ENCODE measurements at places on chromosomes 13 and 19.

- DNase-seq: peak; percentile 52
These were observed at the start of gene TRPM4 for GRCh38 chr19:49157445-49158224. Gene TRPM4, plus strand, starts transcription at chr19:49157792. Its CDS starts 75 bp downstream, at chr19:49157867.

- no peak for DNase-seq
These were observed 521.3 kb downstream of the UQCRFS1 start for GRCh38 chr19:28691683-28692082.

DNA sequence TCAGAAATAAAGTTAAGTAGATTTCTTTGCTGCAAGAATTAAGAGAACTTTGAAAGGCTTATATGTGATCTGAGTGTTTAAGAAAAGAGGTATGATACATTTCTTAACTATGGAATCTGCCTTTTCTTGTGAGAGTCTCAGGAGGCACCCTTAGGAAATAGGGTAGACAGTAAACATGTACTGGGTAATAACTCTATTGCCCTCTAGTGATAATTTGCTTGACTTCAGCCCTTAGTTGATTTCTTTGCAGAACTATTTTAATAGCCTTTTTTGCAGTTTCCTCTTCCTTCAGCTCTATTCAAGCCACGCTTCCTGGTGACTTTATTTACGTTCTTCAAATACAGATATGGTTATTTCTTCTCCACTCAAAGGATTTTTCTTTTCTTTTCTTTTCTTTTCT, 37.0 kb upstream of the CCNA1 start:
- DNase-seq: no peak

DNA sequence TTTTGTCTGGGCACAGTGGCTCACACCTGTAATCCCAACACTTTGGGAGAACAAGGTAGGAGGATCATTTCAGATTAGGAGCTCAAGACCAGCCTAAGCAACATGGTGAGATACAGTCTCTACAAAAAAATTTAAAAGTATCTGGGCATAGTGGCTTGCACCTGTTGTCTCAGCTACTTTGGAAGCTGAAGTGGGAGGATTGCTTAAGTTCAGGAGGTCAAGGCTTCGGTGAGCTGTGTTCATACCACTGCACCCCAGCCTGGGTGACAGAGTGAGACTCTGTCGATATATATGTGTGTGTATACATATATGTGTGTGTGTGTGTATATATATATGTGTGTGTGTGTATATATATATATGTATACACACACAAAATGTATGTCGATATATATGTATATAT, 833.0 kb downstream of the PCDH9 start:
- no peak for DNase-seq

DNA sequence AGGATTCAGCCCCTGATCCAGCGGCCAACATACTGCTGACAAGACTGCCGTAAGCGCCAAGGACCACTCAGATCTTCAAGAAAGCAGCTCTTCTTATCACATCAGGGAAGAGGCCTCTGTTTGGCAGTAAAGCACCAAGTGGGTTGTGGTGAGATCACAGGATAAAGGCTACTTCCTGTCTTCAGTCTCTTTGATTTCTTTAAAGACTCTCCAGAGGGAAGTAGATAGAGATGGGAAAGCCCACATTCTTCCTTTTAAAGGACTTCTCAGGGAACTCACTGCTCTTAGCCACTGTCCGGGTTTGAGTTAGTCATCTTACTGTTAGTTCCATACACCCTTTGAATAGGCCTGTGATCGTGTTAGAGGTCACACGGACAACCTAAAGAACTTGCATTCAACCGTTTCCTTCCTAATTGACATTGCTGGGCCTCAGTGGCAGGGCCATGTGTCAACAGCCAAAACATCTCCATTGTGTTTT, 47.2 kb upstream of the POMP start:
- DNase-seq: no peak

DNA sequence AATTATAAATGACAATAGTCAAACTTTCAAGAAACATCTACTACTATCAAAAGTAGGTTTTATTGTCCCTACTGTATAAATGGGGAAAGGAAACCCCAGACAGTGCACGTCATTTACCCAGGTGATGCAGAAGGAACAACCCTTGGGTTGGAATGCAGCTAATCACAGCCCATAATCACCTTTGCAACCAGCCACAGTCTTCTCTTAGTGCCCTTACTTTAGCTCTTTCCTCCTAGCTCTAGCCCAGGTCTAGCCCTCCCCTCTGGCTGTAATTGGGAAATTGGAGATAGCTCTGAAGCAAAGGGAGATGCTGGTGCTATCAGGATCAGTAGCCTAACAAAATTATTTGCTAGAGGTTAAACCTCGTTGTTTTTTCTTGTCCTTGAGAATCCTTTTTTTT, 25.5 kb upstream of the TSC22D1 start:
- DNase-seq: no peak

- no peak for DNase-seq
These were observed 27.8 kb downstream of the NFIX start for GRCh38 chr19:13022859-13023636.

GRCh38 chr13:102028868-102029267, 373.0 kb downstream of the FGF14 start:
- no peak for DNase-seq

- DNase-seq: no peak
These were observed 11.9 kb downstream of the GADD45B start for GRCh38 chr19:2487842-2488241.

- no peak for DNase-seq
These were observed 18.8 kb downstream of the RFX1 start for GRCh38 chr19:13987101-13987890.

GRCh38 chr13:89457977-89458376, 1786.8 kb downstream of the SLITRK5 start:
- no peak for DNase-seq

- DNase-seq: peak; percentile 80
These were observed 27.5 kb upstream of the SHKBP1 start for GRCh38 chr19:40549007-40549708.

GRCh38 chr13:43785650-43786471, 911 bp downstream of the ENOX1 start:
- peak; percentile 18 for DNase-seq

- DNase-seq: no peak
These were observed 60.1 kb downstream of the KLF2 start for GRCh38 chr19:16384688-16385087.

GRCh38 chr13:113836768-113837559, 26.9 kb downstream of the GAS6 start:
- no peak for DNase-seq

DNA sequence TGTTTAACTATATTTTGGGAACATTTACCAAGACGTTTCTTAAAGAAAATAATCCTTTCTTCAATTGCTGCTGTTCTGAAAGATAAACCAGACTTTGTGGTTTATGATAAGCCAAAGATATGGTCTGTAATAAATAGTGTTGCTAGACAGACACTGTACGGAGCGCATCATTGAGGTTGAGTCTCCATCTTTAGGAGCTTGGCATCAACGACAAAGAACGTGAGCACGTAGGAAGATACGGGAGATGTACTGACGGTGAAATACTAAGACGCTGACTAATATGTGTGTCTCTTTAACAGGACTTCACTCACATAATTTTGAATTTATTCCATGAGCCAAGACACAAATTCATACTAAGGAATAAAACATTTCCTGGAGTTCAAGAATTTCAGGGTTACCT, 16.2 kb downstream of the TEX29 start:
- DNase-seq: no peak

GRCh38 chr13:102100234-102100633, 301.6 kb downstream of the FGF14 start:
- no peak for DNase-seq

- DNase-seq: no peak
These were observed 289.2 kb downstream of the EFNB2 start for GRCh38 chr13:106246242-106246641.

GRCh38 chr13:66887088-66887487, 343.0 kb downstream of the PCDH9 start:
- no peak for DNase-seq

DNA sequence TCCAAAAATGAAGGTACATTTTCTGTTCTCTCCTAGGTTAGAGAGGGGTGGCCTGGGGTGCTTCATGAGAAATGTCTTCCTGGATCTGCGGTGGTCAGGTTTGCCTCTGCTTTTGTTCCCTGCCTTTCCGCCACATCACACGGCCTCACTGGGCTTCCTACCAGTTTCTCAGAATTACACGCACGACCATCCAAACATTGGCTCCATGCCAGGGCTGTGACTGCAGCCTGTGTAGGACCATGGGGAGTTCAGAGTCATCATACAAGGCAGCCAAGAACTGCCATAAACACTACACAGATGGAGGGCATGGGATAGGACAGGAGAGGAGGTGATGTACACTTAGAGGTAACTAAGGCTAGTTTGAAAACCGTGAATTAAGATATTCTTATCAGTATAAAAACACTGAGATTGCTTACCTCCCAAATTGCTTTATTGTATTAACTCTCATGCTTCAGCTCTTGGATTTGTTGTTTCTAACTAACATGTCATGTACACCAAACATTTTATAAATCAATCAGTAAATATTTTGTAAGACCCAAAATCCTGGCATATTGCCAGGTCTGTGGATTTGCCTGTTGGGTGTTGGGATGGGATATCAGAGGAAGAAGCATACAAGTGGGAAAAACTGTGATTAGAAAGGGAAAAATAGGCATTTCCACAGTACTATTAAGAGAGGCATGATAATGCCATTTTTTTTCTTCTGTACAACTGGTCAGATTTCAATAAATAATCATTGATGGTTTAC, 45.2 kb downstream of the CDADC1 start:
- no peak for DNase-seq

- DNase-seq: no peak
These were observed 5.8 kb downstream of the SMIM7 start for GRCh38 chr19:16654140-16654539.

DNA sequence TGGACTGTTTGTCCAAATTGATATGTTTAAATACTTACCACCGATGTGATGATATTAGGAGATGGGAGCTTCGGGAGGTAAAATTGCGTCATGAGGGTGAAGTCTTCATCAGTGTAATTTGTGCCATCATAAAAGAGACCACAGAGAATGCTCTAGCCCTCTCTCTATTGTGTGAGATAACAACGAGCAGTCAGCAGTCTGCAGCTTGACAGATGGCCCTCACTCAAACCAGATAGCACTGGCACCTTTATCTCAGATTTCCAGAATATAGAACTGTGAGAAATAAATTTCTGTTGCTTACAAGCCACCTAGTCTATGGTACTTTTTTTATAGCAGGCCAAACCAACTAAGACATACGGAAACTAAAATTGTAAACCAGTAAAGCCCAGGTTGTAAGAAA, 1718.9 kb upstream of the MIR17HG start:
- DNase-seq: no peak

DNA sequence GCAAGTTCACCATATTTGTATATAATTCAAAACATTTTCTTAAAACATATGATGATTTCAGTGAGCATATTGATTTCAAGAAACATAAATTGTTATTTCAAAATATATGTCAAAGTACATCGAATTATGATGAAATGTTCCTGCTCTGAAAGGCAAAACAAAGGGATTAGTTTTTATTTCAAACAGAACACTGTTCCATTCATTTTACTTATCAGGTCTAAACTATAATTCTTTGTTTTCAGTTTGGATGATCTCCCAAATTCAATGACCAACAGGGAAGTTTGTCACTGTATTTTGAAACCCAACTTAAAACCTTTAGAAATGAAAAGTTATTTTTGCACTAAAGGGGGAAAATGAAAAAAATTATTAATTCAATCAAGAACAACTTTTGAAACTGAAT, 610.2 kb downstream of the SLITRK1 start:
- no peak for DNase-seq

DNA sequence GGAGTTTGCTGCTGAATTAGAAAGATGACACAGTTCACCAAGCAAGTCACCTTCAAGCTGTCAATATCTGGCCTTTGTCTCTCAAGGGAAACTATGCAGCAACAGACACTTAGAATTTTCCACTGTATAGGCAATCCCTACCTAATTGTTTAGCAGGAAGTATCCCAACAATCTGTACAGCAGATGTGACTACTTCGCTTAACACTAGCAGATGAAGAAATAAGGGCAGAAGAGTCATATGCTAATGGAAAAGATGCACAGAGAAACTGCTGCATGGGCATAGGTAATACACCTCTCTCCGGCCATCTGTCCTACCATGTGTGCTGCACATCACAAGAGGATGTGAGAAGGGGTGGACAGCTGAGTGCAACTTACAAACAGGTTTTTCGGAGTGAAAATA, 851.2 kb downstream of the PCDH9 start:
- no peak for DNase-seq

GRCh38 chr13:50923272-50923671, 13.7 kb downstream of the RNASEH2B start:
- no peak for DNase-seq

DNA sequence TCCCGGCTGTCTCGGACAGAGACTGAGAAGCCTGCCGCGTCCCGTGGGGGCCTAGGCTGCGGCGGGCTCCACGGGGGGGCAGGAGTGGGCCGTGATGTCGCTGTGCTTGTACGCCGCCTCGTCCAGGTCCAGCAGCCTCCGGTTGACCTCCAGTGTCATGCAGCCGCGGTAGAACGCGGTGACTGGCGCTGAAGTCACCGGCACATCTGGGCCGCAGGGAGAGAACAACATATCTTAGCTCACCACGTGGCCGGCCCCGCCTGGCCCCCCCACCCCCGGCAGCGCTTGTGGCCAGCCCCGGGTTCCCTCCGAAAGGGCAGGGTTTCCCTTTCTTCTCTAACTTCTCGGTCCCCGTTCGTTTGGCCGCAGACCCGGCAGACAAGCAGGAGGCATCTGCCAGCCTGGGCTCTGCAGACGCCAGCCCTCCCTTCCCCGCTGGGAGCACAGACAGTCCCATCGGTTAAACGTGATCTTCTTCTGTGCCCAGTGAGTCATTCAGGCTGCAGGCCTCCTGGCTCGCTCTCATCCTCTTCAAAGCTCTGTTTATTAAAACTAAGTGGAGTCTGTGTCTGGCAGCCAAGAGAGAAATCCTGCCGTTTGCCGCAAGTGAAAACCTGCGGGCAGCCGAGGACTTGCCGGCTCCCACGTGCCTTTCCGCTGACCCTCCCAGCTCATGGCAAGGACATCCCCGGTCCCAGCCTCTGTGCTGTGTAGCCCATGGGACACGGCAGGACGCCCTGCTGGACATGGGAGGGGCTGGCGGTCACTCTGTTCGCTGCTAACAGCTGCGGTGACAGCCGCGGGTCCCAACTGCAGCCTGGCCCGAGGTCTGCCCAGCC, 42.8 kb downstream of the GAS6 start:
- DNase-seq: no peak

DNA sequence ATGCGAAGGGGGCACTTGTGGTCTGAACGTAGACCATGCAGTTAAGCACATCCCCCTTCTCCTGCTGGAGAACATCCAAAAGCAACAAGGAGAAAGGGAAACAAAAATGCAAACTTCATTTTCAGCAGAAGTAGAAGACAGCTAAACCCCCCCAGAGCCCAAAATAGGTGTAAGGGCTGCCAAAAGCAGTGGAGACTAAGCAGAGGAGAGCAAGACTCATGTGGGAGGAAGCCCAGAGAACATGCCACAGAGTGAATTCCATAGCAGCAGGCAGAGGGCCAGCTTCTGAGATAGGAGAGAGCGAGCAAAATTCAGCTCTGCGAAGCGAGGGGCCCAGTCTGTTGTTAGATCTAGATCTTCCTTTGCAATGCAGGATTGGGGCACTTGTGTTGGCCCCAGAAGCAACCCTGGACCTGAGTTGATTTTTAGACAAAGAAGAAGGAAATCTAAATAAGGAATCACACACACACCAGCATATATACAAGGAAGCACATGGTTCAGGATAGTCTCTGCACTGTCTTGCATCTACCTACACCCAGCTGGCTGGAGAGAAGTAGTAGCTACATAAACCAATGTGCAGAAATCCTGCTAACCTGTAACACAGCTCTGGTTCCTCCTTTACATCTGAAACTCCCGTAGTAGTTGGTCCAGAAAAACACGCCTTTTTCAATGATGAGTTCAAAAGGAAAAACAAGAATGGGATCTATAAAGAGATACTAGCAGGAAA, 199.6 kb downstream of the SPRY2 start:
- no peak for DNase-seq
